ENCODE measurements at places on chromosomes 3 and 15.

- no peak for DNase-seq
Measured at GRCh38 chr15:89928421-89928820, 15.7 kb upstream of the ARPIN start.

DNA sequence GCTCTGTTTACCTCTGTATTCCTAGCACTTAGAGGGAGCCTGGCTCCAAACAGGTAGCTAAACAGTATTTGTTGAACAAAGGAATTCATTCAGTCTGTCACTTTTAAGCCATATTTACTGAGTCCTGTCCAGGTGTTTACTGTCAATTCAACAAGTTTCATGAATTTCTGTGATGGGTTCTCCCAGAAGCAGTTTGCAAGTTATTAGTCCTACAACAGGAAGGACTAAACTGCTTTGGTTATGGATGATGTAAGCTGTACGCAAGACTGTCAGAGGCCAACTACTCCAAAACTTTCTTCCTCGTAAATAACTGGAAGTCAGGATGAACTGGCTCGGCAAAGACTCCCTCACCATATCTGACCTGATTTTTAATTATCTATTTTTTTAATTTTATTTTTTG, 25.1 kb downstream of the STIMATE start:
- no peak for DNase-seq

GRCh38 chr3:106692624-106693023, 684.6 kb upstream of the CCDC54 start:
- no peak for DNase-seq

DNA sequence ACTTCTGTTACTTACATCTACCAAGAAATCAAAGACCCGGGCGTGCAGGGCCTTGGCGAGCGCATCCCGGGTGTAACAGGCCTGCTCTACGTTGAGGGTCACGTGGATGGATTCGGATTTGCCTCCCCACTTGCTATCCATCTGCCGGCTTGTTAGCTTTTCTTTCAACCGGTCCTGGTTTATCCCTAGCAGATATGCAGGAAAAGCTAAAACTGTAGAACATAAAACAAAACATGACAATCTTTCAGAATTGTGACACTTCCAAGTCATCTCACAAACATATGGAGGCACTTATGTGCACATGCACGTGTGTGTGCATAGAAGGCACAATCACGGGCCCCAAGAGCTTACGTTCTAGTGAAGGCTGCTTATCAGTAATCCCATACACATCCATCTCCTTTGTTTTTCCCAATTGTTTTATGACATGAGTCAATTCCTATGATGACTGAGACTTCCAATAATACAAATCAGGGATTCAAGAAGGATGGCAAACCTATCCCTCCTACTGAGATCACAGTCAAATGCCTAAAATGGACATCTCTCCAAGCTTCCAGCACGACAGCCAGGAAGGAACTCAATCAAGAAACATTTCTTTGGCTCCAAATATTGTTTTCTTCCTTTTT, 11.3 kb downstream of the LDHAL6B start:
- DNase-seq: no peak

DNA sequence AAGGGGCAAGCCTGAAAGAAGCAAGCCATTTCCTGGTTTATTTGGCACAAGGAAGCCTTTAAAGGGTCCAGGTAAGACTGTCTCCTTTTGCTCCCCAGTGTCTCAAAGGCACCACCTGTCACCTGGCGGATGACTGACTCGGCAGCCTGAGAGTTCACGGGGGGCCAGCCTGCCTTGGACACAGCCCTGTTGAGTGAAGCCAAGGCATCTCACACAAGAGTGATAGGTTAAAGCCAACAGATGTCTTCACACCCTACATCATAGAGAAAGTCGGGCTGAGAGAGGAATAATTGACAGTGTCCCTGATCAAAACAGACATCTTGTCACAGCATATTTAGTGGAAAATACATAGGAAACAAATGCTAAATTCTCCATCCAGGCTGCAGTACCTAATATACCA, 28.2 kb upstream of the LIPC start:
- DNase-seq: no peak

DNA sequence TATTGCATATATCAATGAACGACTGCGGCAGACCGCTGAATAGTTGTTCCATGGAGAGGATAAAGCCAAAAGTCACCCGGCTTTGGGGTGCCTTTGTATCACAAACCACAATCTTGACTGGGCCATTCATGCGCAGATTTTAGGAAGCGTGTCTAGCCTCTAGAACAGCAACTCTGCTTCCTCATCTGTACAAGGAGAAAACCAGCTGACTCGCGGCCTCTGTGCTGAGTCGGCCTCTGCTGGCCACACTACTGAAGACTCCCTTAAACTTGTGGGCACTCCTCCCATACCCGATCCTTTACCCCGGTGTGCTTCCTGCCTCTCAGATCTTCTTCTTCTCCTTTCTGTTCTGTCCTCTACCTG, 872 bp downstream of the DLEC1 start:
- DNase-seq: no peak

GRCh38 chr3:196135693-196136639, 54.1 kb upstream of the TFRC start:
- no peak for DNase-seq

GRCh38 chr15:70066004-70066403, 31.7 kb downstream of the TLE3 start:
- no peak for DNase-seq

GRCh38 chr15:33191591-33191990, 2.9 kb downstream of the FMN1 start:
- no peak for DNase-seq

DNA sequence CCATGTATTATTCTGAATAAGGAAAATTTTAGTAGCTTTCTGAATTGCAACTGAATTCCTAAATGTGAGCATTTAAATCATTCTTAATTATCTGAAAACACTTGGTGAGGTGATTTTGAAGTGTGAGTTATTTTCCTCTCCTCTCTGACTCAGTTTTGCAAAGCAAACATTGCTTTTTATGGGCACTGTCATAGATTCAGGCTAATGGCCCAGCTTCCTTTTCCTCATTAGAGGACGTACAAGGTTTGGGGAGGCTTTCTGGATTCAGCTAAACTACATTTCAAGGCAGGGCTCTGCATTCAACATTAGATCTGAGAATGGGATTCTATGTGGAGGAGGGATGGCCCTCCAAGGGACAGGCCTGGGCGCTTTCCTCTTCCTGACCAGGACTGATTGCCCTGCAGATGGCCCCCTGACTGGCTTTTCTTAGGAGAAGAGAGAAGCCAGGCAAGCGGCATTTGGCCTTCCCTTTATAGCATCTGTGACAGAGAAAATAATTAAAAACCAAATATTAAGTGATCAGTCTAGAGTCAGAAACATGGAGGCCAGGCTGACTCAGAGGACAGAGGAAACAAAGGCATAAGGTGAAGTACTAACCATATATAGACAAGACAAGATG, 53.0 kb upstream of the STXBP5L start:
- no peak for DNase-seq

DNA sequence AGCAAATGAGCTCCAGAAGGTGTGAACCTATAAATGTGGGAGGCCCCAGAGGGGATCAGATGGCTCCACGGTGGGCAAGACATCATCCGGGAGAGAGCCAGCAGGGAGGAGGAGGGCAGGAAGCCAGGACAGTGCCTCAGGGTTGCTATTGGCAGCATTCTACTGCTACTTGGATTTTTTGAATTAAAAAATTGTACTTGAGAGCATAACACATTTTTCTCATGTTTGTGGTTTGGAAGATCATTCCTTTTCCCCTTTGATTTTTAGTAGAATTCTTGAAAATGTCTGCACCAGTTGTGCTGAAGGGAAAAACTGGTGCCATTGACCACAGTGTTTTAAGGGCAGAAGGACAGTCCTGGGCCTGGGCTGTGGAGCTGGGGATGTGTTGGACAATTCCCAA, 59.2 kb downstream of the LYZL4 start:
- DNase-seq: peak; percentile 2

DNA sequence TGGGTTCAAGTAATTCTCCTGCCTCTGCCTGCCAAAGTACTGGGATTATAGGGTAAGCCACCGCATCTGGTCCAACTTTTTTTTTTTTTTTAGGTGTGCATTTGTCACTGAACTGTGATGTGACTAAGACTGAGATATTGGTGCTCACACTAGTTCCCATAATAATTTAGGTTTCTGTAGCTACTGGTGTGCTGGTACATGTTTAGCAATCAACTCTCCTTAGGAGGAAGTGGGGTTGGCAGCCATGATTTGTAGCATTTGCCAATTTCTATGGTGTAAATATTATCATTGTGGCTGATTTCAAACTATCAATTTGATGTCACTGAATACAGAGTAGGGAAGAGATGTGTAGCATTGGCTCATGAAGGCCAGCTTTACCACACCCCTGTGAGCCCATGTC, 372.7 kb downstream of the EDEM1 start:
- no peak for DNase-seq

GRCh38 chr3:94106268-94106667, 43.4 kb downstream of the NSUN3 start:
- DNase-seq: no peak

DNA sequence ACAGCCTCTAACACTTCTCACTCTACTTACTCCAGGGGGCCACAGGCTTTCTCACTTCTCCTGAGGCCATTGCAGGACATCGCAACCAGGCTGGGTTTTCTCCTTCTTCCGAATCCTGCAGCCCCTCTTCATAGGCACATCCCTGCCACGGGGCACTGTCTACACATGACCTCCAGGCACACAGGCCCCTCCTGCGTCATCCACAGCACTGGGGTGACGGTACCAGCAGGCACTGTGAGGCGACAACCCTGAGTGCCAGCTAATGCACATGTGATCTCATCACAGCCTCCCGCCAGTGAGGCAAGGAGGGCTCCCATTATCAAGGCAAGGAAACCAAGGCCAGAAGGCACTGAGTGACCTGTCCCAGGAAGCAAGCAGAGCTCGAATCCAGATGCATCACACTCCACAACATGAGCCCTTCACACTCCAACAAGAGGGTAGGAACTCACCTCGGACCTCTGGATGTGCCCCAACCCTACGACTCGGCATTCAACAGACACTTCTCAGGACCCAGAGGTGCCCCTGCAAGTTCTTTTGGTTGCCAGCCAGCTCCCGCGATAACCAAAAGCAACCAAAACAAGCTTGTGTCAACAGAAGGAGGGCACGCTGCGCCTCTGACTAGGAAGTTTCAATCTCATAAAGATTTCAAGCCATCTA, 16.7 kb downstream of the FAM174B start:
- no peak for DNase-seq

DNA sequence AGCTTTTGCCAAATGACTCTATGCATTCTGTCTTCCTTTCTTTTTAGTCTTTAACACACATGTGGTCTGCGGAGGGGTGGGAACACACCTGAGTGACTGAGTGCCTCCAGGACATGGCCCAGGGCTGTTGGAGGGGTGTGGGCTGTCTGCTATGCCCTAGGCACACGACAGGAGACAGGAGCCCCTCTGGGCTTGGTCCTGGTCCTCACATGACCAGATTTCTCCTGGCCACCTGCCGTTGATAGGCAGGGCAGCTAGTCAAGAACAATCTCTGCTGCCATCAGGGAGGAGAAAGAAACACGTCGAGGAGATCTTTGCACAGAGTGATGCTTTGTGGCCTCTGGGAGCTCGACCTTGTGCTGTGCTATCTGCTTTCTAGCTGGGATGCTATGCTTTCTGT, 176.6 kb downstream of the KLF13 start:
- no peak for DNase-seq

- DNase-seq: no peak
Measured at GRCh38 chr3:176740906-176741663, 456.2 kb downstream of the TBL1XR1 start.

DNA sequence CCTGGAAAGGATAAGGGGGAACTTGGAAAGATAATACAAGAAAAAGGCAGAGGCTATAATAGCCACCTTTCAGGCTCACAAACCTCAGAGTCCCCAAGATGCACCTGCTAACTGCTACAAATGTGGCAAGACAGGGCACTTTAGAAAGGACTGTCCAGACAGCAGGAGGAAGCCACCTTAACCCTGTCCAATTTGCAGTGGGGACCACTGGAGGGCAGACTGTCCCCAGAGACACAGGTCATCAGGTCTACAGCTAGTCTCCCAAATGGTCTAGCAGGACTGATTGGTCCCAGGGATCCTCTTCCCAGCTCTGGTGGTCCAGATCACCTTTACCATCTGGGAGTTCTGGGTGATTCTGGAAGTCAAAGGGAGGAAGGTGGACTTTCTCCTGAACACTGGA, 882.5 kb upstream of the GBE1 start:
- DNase-seq: no peak

DNA sequence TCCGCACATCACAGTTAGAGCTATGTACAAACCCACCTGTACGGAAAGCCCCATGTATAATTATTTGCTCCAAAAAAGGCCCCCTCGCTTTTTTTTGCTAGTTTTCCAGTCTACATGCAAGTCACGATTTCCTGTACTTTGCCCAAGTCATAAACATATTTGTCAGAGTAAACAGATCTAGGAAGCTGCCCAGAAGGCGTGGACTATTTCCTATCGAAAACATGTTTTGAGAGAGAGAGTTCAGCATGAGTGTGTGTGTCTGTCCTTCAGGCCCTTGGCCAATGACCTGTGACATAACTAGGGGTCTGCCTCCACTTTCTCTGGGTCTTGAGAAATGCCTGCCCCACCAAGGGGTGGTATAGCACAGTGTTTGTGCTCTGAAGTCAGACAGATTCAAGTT, 72.7 kb upstream of the HACD2 start:
- DNase-seq: no peak

DNA sequence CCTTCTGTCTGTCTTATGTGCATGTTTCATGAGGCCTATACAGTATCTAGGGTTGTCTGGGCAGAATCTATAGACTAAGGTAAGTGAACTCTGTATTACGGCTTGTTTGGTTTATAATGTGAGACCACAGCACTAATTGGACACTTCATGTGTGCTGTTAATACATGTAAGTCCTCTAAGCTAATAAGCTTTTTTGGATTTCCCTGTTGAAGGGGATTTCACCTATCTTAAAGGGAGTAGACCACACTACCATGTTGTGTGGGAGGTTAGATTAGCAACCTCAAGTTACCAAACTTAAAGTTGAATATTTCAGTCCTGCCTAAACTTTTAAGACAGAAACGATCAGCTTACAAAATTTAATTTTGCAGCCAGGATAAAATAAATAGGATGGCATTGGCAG, 189.8 kb upstream of the GOLIM4 start:
- DNase-seq: no peak

DNA sequence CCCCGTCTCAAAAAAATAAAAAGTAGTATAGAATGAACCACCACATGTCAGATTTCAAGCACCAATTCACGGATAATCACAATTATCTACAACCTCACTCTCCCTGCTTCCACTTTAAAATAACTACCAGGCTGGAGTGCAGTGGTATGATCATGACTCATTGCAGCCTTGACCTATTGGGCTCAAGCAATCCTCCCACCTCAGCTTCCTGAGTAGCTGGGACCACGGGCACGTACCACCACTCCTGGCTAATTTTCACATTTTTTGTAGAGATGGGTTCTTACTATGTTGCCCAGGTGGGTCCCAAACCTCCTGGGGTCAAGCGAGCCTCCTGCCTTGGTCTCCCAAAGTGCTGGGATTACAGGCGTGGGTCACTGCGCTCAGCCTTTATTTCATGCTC, 38.1 kb upstream of the LDHAL6B start:
- no peak for DNase-seq

- DNase-seq: no peak
Measured at GRCh38 chr15:71452893-71453292, 337.6 kb downstream of the THSD4 start.

Measured in HS-5 (cell line).